ENCODE measurements at places on chromosomes 12 and 14. TPM values are rescaled to one million over a fixed set of nuclear protein-coding genes. Genes with fewer than 3 reads are reported as not detected.

Gene CCDC38
- 0.13 TPM for total RNA-seq

Gene CAPZA3
- not detected for total RNA-seq

Gene PPP1R1A
- total RNA-seq = not detected

Gene SLC25A21
- total RNA-seq = 2.4 TPM

Gene TMCC3
- 36.4 TPM for total RNA-seq

Gene ACAD10
- 14.9 TPM for total RNA-seq

Gene FOXG1
- total RNA-seq = 0.07 TPM

Gene TGM1
- 1.1 TPM for total RNA-seq

Gene CIDEB
- 2.7 TPM for total RNA-seq

Gene PMCH
- total RNA-seq = 0.36 TPM

Gene VCPKMT
- total RNA-seq = 7.6 TPM

Gene SYNE2
- 39.3 TPM for total RNA-seq

Gene DCTN2
- 128 TPM for total RNA-seq

Gene SOCS2
- 8.3 TPM for total RNA-seq

Gene KRT71
- total RNA-seq = not detected

Gene AVPR1A
- not detected for total RNA-seq

Gene LRRC9
- total RNA-seq = not detected

Gene HCAR2
- not detected for total RNA-seq

Gene SDSL
- 2.8 TPM for total RNA-seq

Gene MIA2
- total RNA-seq = 20.7 TPM

Gene OR6C6
- total RNA-seq = not detected

Gene C12orf54
- total RNA-seq = not detected

Gene TSHR
- total RNA-seq = not detected

Gene ZDHHC22
- total RNA-seq = not detected

Gene MARS1
- 139 TPM for total RNA-seq

Gene TTC8
- total RNA-seq = 21.3 TPM

Gene BHLHE41
- total RNA-seq = 0.07 TPM

Gene TRMT61A
- 5.3 TPM for total RNA-seq

Gene EPYC
- total RNA-seq = not detected

Gene TAS2R9
- 0.13 TPM for total RNA-seq

Gene KIF5A
- total RNA-seq = under 0.01 TPM

Gene SMCO2
- total RNA-seq = 0.50 TPM

Gene CDH24
- total RNA-seq = 8.9 TPM

Gene TMPRSS12
- total RNA-seq = not detected

Gene MARK3
- total RNA-seq = 130 TPM

Gene CEP170B
- 30.2 TPM for total RNA-seq

Gene PLD4
- total RNA-seq = under 0.01 TPM

Gene CCDC197
- total RNA-seq = not detected

Gene IAPP
- total RNA-seq = not detected

Gene PTGDR
- not detected for total RNA-seq

Gene PLCZ1
- 0.27 TPM for total RNA-seq

Gene MMP17
- total RNA-seq = 3.2 TPM

Gene CCDC60
- not detected for total RNA-seq

Gene DCP1B
- 12.8 TPM for total RNA-seq

Measured in thoracic aorta endothelial cell (primary cell).